Right renal cortex interstitium (tissue), 3 donors: ENCODE measurements at places on chromosomes 5 and 9. TPM values are rescaled to one million over a fixed set of nuclear protein-coding genes. Genes with fewer than 3 reads are reported as not detected.

DNA sequence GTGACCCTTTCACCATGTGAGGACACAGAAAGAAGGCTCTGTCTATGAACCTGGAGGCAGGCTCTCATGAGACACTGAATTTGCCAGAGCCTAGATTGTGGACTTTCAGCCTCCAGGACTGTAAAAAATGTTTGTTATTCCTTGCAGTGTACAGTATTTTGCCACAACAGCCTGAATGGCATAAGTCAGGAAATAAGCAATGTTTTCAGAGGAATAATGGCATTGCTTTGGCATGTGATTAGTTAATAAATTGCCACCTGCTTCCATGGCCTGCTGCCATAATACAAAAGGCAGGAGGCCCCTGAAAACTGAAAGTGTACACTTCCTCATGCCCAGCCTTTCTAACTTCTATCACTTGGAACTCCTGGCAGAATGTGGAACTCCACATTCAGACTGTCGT lies 408.1 kb downstream of the GADD45G start:
- DNase-seq, result no peak

DNA sequence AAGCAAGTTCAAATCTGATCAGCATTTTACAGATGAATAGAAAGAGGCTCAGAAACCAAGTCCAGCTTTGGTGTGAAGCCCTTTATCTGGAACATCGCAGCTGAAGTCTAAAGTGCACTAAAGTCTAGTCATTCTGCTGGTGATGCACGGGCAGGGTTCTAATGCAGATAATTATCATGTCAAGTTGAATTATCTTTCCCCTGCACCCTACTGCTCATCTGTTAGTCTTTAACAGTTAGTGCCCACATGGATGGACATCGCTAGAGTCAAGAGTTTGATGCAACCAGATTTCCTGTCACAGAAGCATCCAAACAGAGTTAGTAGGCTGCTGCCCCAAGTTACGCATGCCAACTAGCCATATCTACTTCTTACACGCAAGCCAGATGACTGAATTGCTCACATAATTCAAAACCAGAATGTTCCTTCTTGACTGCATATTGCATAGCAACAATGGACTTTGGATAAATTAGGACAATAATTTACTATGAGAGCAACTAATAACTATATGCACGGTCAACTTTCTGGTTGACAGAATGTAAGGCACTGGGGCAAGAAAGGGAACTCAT lies 1.6 kb upstream of the TOMM5 start:
- no peak for DNase-seq

The FOXD1 gene
- 8.3 TPM for polyA plus RNA-seq

GRCh38 chr5:116502616-116503015 lies 72.0 kb downstream of the SEMA6A start:
- DNase-seq, result no peak

The TAF11L10 gene
- polyA plus RNA-seq, result not detected

The ORM2 gene
- not detected for polyA plus RNA-seq

- no peak for DNase-seq
Measured at GRCh38 chr5:174987443-174988012, 263.1 kb downstream of the MSX2 start.

The HIGD2A gene
- polyA plus RNA-seq, result 111 TPM

- no peak for DNase-seq
Measured at GRCh38 chr5:124439609-124440008, 306.8 kb downstream of the ZNF608 start.

DNA sequence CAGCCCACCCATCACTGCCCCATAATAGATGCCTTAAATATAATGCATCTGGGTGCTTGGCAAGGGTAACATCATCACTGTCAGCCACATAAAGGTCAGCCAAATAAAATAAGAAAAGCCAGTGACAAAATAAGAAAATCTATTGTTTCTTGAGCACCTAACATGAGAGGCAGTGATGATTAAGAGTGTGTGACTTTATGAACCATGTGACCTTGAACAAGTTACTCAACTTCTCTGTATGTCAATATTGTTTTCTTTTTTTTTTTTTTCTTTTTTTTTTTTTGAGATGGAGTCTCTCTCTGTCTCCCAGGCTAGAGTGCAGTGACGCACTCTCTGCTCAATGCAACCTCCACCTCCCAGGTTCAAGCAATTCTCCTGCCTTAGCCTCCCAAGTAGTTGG lies 98.7 kb downstream of the CDK5RAP2 start:
- no peak for DNase-seq

- no peak for DNase-seq
Measured at GRCh38 chr5:158882660-158883059, 217.1 kb downstream of the EBF1 start.

- DNase-seq, result no peak
Measured at GRCh38 chr5:113063927-113064326, 87.3 kb downstream of the DCP2 start.

DNA sequence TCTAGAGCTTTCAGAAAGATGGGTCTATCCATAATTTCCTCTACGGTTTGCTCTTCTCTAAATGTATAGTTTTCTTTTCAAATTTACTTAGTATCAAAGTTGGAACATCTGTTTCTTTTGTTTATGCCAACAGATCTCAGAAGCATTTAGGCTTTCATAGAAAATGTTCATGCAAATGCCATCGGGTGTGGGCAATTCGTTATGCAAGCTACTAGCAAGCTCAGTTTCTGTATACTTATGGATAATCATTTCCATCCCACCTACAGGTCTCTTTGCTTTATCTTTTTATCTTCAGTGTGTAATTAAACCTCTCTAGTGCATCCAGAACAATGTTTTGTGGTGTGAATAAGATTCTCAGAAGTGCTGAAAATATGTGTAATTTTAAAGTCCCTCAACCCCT lies 59.9 kb downstream of the NUDT12 start:
- DNase-seq, result no peak

- DNase-seq, result no peak
Measured at GRCh38 chr9:27433631-27434325, 90.3 kb upstream of the IFNK start.

DNA sequence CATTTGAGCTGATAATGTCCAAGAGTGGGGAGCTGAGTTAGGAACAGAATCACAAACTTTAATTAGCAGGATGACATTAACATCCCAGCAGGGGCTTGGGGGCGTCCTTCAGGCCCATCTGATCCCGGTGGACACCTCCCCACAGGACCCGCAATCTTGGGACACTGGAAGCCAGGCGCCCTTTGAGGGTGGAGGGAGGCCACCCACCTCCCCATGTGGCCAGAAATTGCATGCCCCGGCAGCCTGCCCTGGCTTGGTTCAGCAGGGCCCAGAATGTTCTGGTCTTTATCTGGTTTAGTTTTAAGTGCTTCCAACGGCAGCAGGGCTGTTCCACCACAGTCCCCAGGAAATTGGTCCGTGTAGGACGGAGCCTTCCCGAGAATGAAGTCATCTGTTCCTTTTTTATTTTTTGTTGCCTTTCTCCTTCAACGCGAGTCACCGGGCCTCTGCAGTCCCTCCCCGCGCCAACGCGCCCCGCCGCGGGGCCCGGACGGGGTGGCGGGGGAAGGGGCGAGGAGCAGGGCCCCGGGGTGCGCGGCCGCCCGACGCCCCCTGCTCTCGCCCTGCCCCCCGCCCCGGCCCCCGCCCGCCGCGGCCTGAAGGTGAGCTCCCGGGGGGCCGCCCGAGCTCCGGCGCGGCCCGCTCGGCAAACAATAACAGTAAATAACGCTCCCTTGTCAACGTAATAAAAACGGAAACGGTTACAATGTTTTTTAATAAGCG lies 207.9 kb downstream of the C9orf50 start:
- no peak for DNase-seq

DNA sequence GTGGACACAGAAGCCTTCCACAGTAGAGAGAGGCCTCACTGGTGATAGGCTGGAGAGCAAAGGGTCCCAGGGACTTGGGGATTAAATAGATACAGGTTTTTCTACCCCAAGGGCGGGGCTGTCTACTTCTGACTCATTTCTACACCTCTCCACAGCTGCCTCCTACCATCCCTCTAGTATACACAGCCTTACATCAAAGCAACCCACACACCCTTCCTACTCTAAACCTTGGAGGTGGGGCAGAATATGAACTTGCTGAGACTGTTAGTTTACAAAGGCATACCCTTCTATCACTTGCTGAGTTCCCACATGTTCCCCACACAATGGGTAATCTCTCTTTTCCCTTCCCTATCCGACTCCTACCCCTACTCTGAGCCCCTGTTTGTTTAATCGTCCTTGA lies 19.9 kb upstream of the PCA3 start:
- no peak for DNase-seq

DNA sequence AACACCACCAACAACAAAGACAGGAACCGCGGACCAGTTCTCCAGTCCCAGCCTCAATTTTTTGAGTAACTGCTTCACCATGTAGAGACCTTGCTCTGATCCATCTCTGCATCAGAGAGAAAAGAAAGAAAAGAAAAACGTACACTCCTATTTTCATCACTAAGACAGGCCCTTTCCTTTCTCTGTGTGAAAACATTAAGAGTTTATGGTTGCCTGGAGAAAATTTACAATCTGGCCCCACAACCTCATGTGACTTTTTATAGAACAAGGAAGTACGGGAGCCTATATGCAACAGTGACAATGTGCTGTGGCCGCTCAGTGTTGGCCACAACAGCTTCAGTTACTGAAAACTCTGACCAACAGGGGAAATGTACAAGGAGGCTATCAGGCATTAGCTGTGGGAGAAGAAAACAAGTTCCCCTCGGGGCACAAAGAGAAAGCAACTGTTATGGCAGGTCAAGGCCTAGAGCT lies 272.9 kb upstream of the PTGER4 start:
- DNase-seq, result no peak

DNA sequence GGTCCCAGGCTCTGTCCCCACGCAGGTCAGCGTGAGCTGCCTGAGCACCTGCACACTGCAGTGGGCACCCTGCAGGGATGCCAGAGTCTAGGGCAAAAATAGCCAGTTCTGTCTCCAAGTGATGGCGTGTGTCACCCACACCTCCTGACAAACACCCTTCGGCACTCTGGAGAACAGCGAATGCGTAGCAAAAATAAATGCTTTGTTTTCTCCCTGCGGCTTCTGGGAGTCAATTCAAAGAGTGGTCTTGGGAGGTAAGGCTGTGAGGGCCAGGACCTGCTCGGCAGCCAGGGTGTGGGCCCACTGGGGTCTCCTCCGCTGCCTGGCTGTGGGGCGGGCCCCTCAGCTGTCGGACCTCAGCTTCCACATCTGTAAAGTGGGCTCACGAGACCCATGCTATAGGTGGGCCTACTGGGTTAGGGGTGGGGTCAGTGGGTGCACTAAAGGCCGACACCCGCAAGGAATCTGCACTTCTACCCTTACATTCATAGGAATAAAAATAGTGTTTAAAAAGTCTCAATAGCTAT lies 37.4 kb downstream of the RASGEF1C start:
- DNase-seq, result no peak

GRCh38 chr5:35138232-35138631 lies 90.5 kb upstream of the AGXT2 start:
- DNase-seq, result no peak
